Amygdala (tissue), 56 donors: ENCODE measurements at places on chromosomes 5 and 9.
A peak's percentile ranks its signal among the peaks of the same experiment; 100 is the strongest.

- DNase-seq = no peak
Measured at GRCh38 chr9:90915693-90916092, 114.1 kb downstream of the SYK start.

DNA sequence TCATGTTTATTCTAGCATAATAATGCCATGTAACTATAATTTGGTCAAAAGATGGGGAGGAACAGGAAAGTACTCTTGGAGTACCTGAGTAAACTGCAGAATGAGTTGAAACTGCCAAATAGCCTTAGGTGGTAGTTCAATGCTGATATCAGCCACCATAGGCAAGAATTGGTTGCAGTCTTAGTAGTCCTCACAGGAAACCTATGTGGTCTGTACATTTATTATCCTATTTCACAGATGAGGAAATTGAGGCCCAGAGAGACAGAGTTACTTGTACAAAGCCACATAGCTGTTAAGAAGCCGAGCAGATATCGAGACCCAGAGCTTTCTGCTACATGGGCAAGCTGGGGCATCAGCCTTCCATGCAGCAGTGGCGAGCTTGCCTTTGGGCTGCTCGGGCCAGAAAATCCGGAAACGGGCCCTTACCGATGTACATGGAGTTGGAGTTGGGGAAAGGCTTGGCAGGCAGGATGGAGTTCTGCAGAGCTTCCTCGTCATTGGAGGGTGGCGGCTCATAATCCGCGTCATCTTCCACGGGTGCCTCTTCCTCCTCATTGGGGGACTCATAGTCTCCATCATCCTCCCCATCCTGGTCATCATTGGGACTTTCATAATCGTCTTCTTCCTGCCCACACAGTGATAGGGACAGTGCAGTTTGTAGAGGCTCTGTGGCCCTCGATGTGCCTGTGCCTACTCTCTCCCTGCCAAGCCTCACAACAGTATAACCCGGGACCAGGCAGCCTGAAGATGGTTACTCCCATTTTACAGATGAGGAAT is 27.1 kb downstream of the LCP2 start:
- no peak for DNase-seq

GRCh38 chr5:57862942-57863341 is 380.3 kb upstream of the ACTBL2 start:
- DNase-seq = no peak

DNA sequence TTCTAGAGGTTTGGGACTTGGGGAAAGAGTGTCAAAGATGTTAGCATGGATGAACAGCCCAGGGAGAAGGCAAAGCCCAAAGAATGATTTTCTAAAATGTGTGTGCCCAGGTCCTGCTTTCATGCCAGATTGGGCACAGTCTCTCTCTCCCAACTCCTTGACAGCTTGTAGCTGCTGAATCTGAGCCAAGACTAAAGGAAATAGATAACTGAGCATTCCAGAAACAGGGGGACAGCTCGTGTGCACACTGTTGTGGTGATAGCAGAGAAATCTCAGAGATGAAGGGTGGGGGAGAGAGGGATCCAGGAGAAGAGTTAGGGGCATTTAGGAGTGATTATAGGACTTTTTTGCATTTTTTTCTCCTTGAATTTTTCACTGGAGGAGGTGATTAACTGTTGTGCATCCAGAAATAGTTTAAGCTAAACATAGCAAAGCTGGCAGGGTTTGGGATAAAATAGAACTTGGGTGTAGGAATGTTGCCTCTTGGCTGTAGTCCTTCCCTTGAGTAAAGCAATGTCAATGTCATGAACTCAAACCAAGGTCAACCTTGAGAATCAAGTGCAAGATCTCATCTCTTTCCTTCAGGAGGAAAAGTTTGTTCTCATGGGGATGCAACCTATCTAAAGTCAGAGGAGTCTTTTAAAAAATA is 245.9 kb downstream of the SH3GL2 start:
- no peak for DNase-seq

- no peak for DNase-seq
Measured at GRCh38 chr5:6675784-6676491, 37.3 kb upstream of the TENT4A start.

- DNase-seq = no peak
Measured at GRCh38 chr9:20382460-20383071, 239.7 kb downstream of the MLLT3 start.

GRCh38 chr5:146813346-146814157 is 65.0 kb downstream of the PPP2R2B start:
- no peak for DNase-seq

DNA sequence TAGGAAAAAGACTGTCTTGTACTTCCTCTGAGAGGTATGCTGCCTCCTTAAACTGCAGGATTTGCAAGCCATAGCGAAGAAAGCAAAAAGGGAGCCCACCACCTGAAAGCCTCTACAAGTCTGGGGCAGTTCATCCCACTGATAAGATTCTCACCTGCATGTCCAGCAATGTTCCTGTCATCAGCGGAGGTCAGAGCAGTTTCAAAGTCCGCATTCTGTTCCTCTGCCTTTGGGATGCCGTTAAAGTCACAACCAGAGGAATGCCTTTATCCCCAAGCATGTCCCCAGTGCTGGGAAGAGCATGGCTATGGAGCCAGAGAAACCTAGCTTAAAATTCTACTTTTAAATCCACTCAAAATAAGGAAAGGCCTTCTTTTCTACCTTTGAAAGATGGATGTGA is 220.5 kb downstream of the GLIS3 start:
- no peak for DNase-seq

- no peak for DNase-seq
Measured at GRCh38 chr9:694092-694402, 147.4 kb upstream of the DMRT1 start.

DNA sequence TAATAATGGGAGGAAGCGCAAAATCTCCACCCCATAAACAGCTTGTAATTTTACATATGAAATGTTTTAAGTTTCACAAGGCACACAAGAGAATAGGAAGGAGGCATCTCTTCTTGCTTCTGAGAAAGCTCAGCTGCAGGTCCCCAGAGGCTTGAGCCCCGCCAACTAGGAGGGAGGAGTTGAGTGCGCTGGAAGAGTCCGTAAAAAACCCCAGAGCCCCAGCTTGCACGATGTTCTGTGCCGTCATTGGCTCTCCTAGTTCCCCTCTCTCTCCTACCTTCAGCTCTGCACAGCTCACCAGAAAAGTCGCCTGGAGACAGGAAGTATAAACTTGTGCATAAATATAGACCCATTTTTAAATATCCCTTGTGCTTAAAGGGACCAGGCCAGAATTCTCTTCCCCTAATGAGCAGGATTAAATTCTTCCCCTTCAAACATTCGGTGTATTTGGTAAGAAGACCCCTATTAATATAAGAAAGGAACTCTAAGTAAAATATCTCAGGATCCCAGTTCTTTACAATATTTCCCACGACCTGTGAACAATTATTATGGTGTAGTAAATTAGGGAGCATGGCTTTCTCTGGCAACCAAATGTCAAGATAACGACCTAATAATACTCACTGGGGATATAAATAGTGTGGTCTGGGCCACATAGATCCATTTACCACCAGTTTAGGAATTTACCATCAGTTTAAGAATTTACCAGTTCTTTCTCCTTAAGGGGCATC is 13.7 kb downstream of the GLRX start:
- peak; percentile 14 for DNase-seq

DNA sequence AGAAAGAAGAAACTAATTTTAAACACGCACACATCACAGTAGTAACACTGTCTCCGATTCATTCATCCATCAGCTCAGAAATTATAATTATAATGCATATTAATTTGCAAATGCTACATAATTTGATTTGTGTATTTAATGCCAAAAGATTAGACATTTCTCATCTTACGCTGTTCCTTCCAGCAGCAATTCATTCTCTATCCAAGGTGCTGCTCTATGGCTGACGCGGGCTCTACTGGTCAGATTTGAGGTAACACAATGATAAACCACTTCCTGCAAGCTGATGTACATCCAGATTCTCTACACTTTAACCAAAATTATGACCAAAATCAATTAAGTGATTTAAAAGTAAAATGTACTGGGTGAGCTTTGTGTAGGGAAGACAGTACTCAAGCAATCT is 77.9 kb upstream of the ICE1 start:
- DNase-seq = no peak

DNA sequence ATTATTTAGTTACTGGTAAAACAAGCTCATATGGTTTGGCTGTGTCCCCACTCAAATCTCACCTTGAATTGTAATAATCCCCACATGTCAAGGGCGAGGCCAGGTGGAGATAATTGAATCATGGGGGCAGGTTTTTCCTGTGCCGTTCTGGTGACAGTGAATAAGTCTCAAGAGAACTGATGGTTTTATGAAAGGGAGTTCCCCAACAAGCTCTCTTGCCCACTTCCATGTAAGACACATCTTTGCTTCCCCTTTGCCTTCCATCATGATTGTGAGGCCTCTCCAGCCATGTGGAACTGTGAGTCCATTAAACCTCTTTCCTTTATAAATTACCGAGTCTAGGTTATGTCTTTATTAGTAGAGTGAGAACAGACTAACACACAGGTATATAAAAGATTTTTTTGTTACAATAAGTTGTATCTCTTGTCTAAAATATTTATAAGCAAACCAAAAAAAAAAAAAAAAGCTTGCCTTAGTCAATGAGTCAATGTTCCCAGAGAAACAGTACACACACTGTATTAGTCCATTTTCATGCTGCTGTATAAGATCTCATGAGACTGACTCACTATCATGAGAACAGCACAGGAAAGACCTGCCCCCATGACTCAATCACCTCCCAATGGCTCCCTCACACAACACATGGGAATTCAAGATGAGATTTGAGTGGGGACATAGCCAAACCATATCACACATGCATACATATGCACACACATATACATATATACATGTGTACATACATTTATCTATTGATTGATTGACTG is 138.3 kb downstream of the BASP1 start:
- no peak for DNase-seq

DNA sequence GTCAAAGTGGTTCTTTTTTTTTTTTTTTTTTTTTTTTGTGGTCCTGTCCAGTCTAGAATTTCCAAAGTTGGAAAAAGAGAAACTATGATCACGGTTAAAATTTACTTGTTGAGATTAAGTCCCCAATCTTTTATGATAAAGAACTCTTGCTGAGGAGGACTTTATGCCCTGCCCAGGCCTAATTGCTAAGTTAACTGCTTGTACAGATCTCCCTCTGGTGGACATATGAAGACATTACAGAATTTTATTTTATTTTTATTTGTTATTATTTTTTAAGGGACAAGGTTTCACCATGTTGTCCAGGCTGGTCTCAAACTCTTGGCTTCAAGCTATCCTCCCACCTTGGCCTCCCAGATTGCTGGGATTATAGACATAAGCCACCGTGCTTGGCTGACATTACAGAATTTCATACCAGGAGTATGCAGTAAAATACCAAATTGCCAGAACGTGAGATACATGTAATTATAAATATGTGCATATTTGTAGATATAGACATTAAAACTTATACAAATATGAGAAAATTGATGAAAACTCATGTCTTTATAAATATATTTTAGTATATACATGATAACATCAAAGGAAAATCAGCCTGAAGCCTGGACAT is 91.2 kb downstream of the RFK start:
- no peak for DNase-seq

DNA sequence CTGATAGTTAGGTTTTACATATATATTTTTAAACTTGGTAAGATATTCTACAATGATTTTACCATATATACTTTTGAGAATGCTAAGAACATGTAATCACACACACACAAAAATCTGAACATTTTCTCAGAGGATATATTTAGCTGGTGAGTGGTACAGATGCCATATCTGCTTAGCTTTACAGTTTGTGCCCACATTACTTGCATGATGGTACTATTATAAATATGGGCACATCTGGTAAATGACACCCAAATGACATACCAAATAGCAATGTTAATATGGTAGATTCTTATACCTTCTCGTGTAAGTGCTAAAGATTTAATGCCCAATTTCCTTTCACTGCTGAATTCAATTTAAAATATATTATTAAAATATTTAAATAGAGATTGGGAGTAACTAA is 56.6 kb downstream of the LSM11 start:
- DNase-seq = no peak

DNA sequence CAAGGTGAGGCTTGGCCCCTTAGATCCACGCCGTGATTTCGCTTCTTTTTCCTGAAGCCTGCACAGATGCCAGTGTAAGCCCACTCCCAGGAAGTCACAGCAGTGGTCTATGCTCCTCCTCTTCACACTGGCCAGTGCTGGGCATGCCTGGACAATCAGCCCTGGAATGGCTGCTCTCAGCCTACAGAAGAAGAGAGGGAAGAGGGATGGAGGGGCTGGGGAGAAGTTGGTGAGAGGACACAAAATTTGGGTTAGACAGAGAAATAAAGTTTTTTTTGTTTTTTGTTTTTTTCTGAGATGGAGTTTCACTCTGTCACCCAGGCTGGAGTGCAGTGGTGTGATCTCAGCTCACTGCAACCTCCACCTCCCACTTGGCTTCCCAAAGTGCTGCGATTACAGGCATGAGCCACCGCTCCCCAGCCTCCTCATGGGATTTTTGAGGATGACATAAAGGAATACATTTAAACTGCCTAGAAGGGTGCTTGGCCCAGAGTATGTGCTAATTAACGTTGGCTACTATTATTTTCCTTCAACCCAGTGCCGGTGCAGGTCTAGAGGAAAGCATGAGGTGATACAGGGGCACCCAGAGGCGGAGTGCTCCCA is 830 bp downstream of the S100Z start:
- DNase-seq = no peak

- DNase-seq = no peak
Measured at GRCh38 chr9:132142924-132143323, 18.9 kb upstream of the NTNG2 start.

- no peak for DNase-seq
Measured at GRCh38 chr5:31771500-31771899, 132.6 kb downstream of the PDZD2 start.

DNA sequence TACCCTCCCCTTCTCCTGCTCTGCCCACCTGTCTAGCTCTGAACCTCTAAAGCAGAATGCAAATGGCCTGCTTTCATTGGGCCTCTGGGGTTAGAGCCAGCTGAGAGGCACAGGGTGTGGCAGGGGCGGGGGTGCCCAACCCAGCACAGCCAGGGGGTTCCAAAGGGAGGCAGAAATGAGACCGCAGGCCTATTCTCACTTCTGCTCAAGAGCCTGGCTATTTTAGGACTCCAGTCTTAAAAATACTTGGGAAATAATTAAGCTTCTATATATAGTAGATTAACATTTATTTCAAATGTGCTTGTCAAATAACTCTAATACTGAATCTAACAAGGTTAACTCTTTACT is 5.7 kb downstream of the QSOX2 start:
- no peak for DNase-seq

GRCh38 chr5:171632616-171633015 is 153.0 kb upstream of the SMIM23 start:
- DNase-seq = no peak

GRCh38 chr5:112388074-112388473 is 31.0 kb downstream of the EPB41L4A start:
- no peak for DNase-seq

DNA sequence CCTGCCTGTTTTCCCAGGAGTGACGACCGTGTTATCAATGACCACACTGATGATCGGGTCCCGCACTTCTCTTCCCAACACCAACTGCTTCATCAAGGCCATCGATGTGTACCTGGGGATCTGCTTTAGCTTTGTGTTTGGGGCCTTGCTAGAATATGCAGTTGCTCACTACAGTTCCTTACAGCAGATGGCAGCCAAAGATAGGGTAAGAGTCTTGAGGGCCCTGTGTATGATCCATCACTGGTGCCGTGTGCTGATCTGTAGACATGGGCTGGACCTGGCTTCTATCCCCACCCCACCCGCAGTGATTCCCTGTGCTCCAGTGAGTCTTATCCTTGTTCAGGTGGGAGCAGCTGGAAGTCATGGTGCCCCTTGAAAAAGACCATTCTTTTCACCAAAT is 26.0 kb downstream of the GABRP start:
- no peak for DNase-seq
